ENCODE measurements at places on chromosomes 6 and 20.

DNA sequence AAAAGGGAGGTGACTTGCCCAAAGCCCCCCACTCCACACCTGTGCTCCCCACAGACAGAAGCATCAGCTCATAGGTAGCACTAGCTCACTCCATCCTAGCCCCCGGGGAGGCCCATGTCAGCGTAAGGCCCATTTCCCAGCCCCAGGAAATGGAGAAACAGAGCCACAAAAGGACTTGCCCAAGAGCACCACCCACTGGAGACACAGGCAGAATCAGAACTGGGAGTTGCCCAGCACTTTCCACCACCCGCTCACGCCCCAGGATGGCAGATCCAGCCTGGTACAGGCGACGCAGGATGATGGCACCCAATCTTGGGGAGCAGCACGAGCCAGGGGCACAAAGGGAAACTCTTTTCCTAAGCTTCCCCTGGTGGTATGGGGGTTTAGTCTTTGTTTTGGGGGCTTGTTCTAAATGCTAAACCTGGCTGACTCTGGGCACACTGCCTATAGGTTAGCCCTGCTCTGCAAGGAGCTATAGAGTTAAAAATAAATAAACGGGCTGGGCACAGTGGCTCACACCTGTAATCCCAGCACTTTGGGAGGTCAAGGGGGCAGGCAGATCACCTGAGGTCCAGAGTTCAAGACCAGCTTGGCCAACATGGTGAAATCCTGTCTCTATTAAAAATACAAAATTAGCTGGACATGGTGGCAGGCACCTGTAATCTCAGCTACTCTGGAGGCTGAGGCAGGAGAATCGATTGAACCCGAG, 11.8 kb downstream of the C20orf203 start:
- DNase-seq, result no peak

- no peak for DNase-seq
These were observed 16.2 kb upstream of the RNF39 start for GRCh38 chr6:30091577-30092381.

DNA sequence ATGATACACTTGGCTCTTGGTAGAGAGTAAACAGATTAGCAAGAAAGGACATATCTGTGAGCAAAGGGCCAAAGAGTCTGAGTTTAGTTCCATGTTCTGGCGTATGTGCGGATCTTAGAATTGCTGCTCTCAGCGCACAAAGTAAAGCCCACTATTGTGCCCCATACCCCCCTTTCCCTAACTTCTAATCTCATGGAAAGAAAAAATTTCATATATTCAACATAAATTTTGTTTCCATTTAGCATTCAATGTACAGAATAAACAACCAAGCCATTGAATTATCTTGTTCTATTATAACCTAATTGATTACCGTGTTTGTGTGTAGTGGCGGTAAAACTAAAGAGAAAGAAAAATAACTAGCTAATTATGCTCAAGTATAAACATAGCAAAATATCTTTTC, 30.5 kb downstream of the FILIP1 start:
- no peak for DNase-seq

DNA sequence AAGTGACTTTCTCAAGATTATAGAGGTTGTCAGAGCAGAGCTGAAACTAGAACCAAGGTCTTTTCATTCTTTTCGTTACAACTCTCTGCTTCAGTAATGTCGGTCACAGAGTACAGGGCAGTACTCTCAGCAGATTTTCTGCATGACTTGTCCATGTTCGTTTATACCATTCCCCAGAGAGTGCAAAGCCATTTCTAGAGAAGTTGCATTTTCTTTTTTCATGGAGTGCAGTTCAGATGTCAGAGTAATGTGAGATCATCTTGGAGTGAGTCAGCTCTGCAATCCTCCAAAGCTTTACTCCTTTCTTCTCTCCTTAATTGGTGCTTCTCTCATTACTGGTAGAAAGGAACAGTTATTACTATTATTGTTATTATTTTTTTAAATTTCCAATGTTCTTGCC, 115.6 kb upstream of the B3GAT2 start:
- DNase-seq, result no peak

GRCh38 chr6:122669868-122670267, 59.7 kb downstream of the PKIB start:
- DNase-seq, result no peak

- no peak for DNase-seq
These were observed 195.0 kb downstream of the CD83 start for GRCh38 chr6:14312587-14312986.

GRCh38 chr6:255041-255750, 37.1 kb upstream of the DUSP22 start:
- DNase-seq, result no peak

- DNase-seq, result no peak
These were observed 194.0 kb downstream of the EYA4 start for GRCh38 chr6:133435065-133435728.

GRCh38 chr6:24910961-24911725, 24.6 kb downstream of the RIPOR2 start:
- peak; percentile 13 for DNase-seq

DNA sequence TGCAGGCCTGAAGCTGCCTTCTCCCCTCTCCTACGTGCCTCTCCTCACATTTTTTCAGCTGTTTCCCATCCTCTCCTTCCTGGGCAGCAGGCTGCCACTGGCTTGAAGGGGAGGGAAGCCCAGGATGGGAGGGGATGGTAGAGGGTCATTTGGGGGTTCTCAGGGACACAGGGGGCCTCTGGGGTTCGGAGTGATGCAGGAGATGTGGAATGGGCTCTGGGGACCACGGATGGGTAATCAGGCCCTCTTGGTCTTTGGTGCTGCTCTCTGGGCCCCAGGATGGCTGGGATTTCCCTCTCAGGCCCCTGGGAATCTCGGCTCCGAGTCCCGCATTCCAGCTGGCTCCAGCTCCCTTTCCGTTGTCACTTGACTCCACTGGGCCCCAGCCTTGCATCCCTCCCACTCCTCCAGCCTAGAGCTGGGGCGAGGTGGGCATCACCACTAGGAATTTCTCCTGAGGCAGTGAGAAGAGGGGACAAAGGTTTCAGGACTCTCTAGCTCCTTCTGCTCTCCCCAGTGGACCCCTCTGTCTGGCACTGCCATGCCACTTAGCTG, 2.0 kb upstream of the DDR1 start:
- no peak for DNase-seq

- DNase-seq, result no peak
These were observed 121.4 kb downstream of the TBXT start for GRCh38 chr6:166046226-166046625.

- DNase-seq, result no peak
These were observed 337 bp downstream of the ESF1 start for GRCh38 chr20:13784271-13784892.

DNA sequence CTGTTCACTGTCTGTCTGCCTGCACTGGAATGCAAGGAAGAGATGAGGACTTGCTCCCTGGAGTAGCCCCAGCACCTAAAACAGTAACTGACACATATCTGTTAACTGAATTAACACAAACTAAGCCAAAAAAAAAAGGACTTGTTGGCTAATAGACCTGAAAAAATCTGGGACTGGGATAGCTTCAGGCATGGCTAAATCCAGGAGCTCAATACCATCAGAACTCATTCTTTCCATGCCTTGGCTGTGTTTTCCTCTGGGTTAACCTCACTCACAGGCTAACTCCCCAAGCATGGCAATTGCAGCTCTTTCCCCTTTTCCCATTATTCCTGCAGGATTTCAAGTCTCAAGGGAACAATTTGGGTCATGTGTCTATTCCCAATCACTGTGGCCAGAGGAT, 21.6 kb upstream of the ARFGEF2 start:
- no peak for DNase-seq

DNA sequence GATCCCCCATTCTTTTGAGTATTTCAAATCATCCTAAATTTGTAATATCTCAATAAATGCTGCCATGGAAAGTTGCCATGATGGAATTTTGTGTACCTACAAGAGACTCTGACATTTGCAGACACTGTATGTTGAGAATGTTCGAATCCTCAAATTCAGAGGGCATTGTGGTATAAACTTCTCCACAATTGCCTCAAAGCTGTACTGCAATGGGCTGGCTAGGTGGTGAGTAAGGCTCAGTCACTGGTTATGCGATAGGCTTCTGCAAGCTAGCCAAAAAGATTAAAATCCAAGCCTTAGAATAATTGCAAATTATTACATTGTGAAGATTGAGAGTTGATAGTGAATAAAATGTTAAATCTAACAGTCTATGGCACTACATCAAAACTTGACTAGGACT, 130.2 kb upstream of the CEP162 start:
- DNase-seq, result no peak

- DNase-seq, result no peak
These were observed 111.2 kb upstream of the PTPN1 start for GRCh38 chr20:50398821-50399554.

DNA sequence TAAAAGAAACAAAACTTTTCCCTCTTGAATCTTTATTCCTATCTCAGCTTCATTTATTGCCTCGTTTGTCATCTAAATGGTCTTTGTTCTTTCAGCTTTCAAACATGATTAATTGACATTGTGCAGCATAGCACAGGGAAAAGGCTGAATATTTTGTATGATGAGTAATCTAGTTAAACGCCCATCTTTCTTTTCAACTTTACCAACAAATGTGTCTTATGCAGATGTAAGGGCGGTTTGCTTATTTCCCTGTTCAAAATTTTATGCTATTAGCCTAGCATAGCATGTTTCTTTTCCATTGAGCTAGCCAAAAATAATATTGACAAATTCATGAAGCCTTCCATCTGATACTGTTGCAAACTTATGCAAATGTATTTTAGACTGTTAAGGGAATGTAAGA, 176.4 kb upstream of the AKAP12 start:
- no peak for DNase-seq

- no peak for DNase-seq
These were observed 195.7 kb downstream of the FARS2 start for GRCh38 chr6:5457041-5457440.

DNA sequence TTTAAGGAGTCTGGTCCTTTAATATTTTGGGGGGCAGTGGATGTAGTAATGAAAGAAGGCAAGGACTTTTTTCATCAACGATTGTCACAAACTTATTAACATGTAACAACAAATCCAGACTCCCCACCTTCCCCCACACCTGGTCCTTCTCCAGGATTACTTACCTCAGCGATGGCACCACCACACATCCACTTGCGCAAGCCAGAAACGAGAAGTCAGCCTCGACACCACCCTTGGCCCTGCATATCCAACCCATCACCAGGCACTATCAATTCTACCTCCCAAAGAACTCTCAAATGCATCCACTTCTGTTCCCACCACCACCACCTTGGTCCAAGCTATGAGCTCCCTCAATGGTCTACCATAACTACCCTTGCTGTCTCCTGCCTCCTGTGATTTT, 6.6 kb downstream of the EZR start:
- DNase-seq, result no peak

Measured in activated naive CD4-positive, alpha-beta T cell (primary cell).